Subcutaneous preadipocyte (primary cell): ENCODE measurements at places on chromosomes 1 and 21. TPM values are rescaled to one million over a fixed set of nuclear protein-coding genes. Genes with fewer than 3 reads are reported as not detected.

The GNAT2 gene
- total RNA-seq, result not detected in 2 replicates

The PADI2 gene
- total RNA-seq, result not detected in 2 replicates

The SPATA45 gene
- not detected in 2 replicates for total RNA-seq

The A3GALT2 gene
- total RNA-seq, result not detected in 2 replicates

The KLF17 gene
- 0.37 TPM in 1 of 2 replicates, not detected in the other for total RNA-seq

The FMO5 gene
- total RNA-seq, result 0.78 and 1.8 TPM in 2 replicates
